ENCODE measurements at places on chromosomes 11 and 22.

DNA sequence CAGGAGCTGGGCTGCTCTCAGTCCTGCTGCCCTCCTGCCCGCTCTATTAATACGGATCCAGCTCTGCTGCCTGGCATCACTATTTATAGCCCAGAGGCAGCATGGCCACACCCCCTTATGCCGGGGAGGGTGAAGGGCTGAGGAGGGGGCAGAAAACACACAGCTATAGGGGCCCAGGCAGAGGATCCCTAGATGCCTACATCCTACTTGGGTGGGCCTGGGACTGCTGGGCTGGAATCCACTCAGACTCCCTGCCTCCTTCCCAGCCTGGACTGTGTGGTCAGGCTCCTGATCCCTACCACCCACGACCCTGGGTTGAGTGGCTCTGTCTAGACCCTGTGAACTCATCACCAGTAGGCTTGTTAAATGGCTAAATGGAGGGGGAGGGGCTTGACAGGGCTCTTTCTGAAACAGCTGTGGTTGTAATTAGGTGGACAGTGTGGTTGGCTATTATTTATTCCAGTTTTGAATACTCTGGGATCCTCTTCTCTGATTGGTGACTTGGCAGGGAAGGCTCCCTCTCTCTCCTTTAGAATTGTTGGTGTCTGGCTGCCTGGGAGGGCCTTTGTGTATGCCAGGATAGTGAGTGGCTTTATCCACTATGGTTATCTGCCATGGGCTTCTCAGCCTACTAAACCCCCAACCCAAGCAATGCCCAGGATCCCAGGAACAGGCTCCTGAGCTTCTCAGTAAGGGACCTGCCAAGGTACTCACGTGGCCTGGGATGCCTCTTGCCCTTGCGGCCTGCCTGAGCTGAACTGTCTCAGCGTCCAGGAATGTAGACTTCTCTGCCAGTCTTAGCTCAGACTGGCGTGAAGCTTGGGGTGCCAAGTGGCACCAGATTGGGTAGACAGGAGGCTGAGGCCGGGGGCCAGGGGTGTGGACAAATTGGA lies 15.2 kb downstream of the PHLDB1 start:
- DNase-seq = peak; percentile 71

DNA sequence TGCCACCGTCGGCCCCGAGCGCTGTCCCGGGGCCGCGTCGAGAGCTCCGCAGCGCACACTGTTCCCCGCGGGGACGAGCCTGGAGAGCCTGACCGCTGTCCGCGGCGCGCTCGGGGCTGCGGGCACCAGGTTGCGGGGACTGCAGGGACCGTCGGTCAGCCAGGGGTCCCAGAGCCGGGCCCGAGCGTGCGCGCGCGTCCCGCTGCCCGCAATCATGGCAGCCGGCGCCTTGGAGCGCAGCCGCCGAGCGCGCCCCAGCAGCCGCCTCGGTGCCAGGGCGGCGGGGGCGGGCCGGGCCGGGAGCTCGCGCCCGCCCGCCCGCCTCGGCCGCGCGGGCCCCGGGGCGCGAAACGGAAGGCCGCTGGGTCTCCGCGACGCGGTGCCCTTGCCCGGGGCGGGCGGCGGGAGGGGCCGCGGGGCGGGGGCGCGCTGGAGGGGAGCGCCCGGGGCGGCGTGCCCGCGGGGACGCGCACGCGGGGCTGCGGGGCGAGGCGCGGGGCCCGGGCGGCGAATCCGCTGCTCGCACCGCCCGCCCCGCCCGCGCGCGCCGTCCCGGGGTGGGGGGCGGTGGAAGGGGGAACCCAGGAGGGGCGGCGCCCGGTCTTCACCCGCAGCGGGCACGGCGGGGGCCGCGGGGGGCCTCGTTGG lies 79.4 kb upstream of the PPARA start:
- DNase-seq = peak; percentile 72

DNA sequence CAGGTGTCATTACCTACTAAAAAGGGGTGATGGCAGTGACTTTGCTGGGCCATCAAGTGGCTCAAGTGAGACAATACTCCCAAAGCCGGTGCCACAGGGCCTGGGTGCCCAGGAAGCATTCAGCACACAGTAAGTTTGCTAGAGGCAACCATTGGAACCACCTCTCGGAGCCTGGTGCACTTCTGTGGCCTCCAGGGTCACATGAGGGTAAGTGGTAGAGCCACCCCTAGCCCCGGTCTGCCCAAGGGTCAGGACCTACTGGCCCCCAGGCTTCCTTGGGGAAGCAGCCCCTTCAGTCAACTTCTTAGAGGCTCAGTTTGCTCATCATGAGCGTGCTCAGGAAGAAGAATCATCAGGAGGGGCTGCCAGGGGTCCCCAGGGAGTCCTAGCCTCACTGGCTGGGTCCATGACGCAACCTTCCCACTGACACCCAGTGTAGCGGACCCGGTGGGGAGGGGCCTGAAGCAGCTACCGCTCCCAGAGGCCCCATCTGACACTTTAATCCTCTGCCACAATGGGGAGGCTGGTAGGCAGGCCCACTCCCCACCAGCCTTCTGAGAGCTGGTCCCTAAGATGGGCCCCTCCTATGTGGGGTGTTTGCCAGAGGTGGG lies 17.5 kb upstream of the RASL10A start:
- DNase-seq = no peak

DNA sequence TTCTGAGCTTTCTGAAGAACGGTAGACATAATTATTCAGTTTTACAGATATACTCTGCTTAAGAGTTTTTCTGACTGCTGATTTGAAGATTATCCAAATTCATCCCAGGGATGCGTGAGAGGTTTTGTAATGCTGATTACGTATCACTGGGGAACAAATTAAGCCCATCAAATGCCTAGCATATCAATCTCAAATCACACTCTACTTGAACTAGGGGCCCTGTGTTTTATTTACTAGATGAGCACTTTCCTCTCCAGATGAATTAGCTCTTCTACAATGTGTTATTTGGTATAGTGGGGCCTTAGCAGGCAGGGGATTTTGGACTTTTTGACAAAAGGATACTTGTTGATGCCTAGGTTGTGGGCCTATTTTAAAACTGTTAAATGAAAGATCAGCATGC lies 177.9 kb downstream of the JRKL start:
- no peak for DNase-seq

- DNase-seq = no peak
Observed at GRCh38 chr11:123698546-123699127, 42.8 kb downstream of the ZNF202 start.

GRCh38 chr11:19426756-19427403 lies 186.1 kb upstream of the E2F8 start:
- DNase-seq = no peak

DNA sequence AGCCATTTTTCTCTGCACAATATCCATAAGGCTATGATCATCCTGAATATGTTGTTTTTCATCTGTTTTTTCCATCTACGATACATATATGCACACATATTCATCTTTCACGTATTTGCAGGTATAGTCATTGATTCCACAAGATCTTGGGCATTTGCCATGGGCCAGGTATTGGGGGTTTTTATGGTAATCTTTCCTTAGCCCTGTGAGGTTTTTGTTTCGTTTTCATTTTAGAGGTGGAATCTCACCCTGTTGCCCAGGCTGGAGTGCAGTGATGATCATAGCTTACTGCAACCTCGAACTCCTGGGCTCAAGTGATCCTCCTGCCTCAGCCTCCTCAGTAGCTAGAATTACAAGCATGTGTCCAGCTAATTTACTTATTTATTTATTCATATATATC lies 20.0 kb downstream of the CD6 start:
- DNase-seq = no peak

Data from testis (tissue), 5 donors.